ENCODE measurements at places on chromosomes 1 and 21.

DNA sequence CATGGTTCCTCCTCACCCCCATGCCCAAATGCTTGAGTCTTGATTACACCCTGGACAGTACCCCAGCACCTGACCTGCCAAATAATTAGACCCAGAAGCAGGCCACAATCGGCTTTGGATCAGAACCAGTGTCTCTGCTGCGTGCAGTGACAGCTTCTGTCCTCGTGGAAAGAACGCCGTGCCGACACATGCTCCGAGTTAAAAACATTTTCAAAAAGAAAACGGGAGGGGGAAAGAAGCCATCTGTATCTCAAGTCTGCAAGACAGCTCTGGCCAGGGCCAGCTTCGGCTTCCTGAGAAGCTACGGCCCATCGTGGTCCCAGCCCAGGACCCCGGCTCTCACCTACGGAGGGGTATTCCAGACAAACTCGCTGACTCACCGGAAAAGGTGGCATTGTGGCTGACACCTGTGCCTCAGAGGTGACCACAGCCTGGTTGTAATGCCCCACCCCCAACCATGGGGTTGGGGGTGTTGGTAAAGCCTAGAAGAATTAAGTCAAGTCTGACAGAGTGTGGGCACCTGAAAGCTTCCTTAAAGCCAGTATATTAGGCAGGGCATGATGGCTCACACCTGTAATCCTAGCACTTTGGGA is 25.8 kb downstream of the SSBP3 start:
- no peak for DNase-seq

DNA sequence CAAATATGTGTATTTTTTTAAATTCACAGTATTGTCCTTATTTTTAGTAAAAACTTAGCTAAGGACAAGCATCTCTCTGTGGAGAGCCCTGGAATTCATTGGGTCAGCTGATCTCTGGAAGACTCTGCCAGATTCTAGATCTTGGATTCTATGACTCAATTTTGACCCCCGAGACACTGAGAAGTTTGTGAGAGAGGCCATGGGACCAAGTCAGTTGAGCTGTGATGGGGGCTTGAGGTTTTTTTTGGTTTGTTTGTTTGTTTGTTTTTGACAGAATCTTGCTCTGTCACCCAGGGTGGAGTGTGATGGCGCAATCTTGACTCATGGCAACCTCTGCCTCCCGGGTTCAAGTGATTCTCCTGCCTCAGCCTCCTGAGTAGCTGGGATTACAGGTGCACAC is 13.5 kb downstream of the SHISA4 start:
- peak; percentile 79 for DNase-seq

DNA sequence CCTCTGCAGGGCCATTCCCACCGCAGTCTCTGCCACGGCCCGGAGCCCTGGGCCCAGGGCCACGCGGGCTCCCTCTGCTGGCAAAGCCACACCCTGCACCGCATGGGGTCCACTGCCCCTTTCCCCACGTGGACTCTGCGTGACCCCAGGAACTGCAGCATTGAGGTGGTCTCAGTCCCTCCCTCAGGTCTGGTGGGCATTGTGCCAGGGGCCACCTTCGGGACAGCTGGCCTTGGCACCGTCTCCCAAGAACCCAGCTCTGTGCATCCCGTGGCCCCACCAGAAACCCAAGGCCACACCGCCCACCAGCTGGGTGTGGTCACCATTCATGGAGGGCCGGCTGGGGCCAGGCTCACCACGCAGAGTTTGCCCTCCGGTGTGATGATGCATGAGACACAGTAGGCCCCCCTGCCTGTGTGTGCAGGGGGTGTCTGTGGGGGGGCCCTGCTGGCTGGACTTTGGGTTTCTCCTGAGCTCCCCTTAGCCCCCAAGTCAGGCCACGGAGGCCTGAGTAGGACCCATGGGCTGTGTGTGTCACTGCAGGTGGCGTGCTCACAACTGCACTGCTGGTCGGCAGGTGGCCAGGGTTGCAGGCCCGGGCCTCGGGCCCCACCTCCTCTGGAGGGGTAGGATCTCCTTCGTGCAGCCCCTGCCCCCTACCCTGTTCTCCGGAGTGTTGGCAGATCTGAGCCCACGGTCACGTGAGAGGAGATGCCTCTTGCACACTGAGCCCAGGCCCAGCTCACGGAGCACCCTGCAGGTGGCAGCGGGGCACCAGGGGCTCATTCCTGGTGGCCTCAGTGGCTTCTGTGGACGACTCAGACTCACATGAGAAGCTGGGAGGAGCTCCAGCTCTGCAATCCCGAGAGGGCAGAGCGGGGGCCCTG is 5.8 kb downstream of the VWA1 start:
- peak; percentile 37 for DNase-seq

DNA sequence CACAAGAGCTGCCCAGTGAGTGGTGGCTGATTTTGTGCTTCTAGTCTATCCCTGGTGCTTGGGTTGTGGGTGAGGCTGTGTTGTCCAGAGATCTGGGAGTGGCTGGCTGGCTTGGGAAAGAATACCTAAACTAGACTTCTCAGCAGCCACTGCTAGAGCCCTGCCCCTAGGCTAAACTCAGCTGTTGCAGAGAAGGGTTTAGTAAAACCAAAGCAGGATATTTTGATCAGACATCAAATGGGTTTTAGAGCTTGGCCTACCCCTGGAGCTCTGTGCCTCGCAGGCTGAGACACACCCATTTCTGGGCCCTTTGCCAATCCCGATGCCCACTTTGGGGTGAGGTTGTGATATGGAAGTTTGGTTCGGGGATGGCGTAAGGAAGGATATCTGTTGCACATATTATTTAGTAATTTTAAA is 88.5 kb downstream of the UCK2 start:
- DNase-seq, result no peak

GRCh38 chr1:65821386-65821785 is 28.7 kb downstream of the PDE4B start:
- DNase-seq, result no peak

GRCh38 chr1:168771104-168771630 is 42.2 kb upstream of the DPT start:
- no peak for DNase-seq

DNA sequence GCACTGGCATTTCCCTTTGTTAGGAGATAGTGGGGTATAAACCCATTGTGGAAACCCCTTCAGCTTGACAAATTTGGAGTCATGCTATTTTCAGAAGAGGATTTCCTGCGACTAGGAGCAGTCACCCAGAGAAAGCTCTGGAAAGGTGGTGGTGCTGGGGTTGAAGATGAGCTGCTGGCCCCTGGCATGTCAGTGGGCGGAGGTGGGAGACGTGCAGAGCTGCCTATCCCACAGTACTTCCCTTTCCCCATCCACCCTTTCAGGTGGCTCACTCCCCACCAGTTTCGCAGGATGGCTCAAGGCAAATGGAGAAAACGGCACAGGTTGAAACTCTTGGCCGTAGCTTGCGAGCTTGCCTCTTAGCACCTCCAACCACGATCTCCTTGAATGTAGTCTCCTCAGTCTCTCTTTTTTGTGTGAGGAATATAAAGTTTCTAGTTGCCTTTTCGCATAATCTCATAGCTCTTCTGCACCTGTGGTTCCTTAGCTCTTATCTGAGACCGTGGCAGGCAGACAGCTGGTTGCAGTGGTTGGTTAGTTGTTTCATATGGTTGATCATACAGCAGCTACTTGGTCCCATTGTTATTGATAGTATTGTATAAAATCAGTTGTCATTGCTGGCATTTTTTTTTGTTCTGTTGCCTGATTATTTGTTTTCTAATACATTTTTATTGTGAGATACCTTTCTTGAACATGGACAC is 48.2 kb downstream of the ADARB1 start:
- DNase-seq, result no peak

- peak; percentile 53 for DNase-seq
These were observed 209.9 kb upstream of the SGIP1 start for GRCh38 chr1:66323958-66324625.

- peak; percentile 53 for DNase-seq
These were observed 3.8 kb downstream of the RNF186 start for GRCh38 chr1:19811206-19811851.

GRCh38 chr1:164092603-164093353 is 466.2 kb upstream of the PBX1 start:
- peak; percentile 1 for DNase-seq

DNA sequence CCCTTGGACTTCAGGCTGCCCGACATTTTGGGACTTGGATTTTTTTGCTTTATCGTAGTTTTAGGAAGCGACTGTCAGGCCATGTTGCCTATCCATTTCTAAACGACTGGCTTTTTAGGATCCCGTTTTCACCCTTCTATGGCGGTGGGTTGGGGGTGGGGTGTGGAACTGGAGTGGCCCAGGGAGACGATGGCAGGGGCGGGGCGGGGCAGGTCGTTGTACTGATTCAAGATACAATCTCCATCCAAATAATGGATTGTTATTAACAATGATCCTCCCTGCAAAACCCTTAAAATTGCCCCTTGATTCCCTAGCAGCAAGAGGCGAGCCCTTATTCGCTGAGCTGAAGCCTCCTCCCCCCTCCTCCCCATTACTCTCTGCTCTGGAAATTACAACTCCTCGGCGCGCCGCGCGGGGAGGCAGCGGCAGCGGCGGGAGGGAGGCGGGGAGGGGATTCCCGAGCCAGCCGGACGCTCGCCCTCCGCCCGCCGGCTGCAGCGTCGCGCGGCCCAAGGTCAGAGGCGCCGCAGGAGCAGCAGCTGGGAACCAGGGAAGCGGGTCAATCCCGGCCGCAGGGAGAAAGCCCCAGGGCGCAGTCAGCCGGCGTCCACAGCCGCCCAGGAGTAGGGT is at the start of gene TRIM67:
TRIM67 (plus strand) TSS at position 392 of the 630 bp plus-strand sequence. CDS start 912 bp downstream, outside the sequence.
- DNase-seq, result peak; percentile 34

GRCh38 chr1:44554706-44555105 is 119.6 kb downstream of the TMEM53 start:
- no peak for DNase-seq

DNA sequence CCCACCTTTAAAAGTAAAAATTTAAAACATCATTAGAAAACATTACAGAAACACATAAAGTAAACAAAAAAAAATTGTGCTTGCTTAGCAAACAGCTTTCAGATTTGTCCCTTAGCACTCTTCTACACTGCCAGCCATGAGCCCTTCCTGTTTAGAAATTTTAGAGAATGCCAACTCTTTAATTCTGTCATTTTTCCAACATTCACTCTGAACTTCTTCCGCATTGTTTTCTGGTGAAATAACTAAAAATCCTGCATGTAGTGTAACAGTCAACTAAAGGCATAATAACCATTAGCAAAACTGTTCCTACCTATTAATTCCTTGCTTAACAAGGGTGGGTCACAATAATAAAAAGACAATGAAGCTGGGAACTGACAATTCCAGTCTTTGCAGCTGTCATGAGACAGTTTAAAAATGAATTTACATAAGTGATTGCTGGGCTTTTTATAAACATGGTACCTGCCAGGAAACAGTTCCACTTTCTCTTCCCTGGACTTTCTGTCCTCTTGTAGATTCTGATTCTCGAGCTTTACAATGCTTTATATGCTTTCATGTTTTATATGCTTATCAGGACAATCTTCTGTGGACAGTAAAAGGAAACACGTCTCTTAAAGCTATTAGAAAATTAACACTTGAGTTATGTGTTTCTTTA is 19.0 kb downstream of the GNG12 start:
- peak; percentile 78 for DNase-seq

DNA sequence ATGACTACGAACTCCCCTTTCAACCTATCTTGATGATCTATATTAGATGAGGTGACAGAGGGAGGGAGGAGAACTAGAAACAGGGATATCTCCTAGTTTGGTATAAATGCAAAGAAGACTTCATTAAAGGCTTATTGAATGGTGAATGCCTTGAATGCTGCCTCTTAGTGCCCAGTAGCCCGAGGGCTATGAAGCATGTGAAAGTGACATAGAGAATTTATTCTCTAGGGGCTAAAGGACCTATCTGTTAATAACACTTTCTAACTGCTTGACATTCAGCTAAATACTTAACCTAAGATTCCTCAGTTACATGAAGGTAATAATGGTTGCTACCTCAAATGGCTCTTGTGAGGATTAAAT is 764.1 kb downstream of the LTN1 start:
- no peak for DNase-seq

DNA sequence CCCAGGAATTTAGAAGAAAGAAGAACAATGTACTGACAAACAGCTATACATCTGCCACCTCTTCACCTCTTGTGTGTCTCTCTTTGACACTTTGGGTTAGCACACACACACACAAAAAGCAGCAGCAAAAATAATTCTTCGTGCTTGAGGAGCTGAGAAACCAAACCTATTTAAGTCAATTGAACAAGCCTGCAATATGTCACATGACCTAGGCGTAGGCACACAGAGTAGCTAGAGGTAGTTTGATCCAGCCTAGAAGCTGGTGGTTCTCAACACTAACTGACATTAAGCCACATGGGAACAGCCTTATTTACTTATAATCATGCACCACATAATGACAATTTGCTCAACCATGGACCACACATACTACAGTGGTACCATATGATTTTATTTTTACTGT is 32.3 kb downstream of the RRAGC start:
- no peak for DNase-seq

DNA sequence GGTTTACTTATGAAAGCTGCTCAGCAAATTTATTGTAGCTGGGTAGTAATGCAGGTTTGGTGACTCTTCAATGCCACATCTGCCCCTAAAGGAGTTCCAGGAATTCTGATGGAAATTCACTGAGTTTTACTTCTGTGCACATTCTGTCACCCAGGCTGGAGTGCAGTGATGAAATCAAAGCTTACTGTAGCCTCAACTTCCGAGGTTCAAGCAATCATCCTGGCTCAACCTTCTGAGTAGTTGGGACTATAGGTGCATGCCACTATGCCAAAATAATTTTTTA is 150.6 kb upstream of the RUNX1 start:
- DNase-seq, result no peak

DNA sequence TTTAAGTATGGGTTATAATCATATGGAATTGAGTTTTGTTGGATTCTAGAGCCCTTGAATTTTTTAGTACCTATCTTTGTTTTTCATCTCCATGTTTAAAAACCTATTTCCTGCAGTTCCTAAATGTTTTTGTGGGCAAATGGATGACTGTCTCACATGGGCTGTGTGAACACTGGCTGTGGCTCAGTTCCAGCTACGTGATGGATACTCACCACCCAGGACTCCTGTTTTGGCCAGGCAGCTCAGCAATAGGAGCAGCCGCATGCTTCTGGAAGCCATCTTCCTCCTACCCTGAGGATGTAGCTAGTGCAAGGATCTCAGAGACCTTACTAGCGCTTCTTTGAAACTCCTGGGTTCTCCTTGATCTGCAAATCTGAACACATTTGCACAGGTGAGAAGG is 2.8 kb downstream of the REG4 start:
- peak; percentile 70 for DNase-seq

DNA sequence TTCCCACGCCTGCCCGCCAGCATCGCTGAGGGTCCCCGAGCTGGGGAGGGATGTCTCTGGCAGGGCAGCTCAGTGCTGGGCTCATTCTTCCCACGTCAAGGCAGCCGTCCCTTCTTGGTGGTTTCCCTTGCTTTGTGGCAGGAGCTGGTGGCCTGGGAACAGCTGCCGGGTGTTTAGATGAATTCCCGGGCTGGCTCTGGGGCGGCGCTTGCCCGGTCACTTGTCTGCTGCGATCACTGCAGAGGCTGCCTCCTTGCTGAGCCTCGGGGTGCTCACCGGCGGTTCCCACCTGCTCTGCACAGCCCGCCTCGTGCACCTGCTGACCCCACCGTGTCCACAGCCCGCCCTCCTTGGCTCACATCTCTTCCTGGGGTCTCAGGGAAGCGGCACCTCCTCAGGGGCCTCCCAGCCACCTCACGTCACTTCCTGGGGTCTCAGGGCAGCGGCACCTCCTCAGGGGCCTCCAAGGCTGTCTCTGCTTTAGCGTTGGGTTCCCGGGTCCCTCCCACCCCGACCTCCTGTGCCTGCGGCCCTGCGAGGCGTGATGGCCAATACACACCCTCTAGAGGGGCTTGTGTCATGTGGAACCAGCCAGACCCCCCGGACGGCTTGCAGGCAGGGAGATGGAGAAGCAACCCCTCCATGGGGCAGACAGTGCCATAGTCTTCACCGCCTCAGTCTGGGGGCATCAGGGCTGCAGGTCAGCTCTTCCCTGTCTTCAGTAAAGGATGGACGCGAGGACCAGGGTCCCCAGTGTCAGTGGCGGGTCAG is 13.5 kb downstream of the COL18A1 start:
- no peak for DNase-seq
